ENCODE measurements at places on chromosomes 7 and 10. TPM values are rescaled to one million over a fixed set of nuclear protein-coding genes. Genes with fewer than 3 reads are reported as not detected.

The DLX6 gene
- total RNA-seq, result 10.1 TPM

- H3K36me3 ChIP-seq, result no peaks in the 10 kb centered on the region
- DNase-seq, result no peak
- no peaks in the 10 kb centered on the region for H3K4me1 ChIP-seq
- no peak overlapping the region for H3K4me3 ChIP-seq
- no peak overlapping the region for H3K27ac ChIP-seq
Measured at GRCh38 chr7:95440394-95441038, 5.7 kb upstream of the PON2 start.

DNA sequence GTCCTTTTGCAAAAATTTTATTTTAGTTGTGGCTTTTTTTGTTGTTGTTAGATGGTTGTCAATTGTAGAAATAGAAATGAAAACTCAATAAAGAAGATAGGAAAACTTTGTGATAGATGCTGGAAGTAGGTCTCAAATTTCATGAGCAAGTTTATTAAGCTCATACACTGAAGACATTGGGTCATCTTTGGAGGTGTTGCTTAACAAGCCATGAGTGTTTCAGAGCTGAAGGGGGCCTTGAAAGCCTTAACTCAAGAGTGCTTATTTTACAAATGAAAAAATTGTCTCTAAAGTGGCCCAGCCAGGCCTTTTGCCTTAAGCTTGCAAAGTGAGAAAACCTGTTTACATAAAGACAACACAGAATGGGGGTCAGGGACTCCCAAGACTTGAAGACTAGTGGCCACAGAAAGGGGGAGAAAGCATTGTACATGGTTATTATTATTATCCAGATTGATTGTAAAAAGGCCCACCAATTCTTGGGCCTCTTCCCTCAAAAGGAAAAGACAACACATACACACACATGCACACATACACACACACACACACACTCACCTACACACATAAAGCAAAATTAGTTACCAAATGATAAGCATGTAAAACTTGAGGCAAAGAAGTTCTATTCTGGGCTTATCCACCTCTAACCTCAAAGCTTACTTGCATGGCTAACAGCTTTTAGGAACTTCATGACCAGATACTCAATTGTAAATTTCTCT lies 49.7 kb upstream of the GLCCI1 start:
- no peak overlapping the region for H3K27ac ChIP-seq
- H3K36me3 ChIP-seq, result no peaks in the 10 kb centered on the region
- H3K27me3 ChIP-seq, result no peaks in the 10 kb centered on the region
- no peak overlapping the region for H3K4me3 ChIP-seq
- H3K4me1 ChIP-seq, result no peaks in the 10 kb centered on the region
- no peak for DNase-seq

DNA sequence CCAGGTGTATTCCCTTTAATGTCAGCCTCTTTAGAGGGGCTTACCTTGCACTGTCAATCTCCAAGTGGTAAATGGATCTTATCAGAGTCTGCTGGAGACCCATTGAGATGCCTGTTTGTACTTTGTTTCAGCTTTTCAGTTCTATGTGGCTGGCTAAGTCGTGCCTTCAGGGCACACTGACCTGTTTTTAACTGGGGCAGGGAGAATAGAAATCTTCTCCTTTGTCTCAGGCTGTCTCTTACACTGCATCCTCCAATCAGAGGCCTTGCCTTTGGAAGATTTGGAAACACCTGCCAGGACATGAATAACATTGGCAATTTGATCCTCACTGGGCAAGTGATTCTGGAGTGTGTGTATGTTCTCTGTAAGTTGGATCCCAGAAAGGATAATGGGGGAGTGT lies 65.0 kb downstream of the POU6F2 start:
- H3K27me3 ChIP-seq, result no peaks in the 10 kb centered on the region
- H3K27ac ChIP-seq, result no peak overlapping the region
- H3K4me3 ChIP-seq, result no peak overlapping the region
- H3K36me3 ChIP-seq, result no peaks in the 10 kb centered on the region

DNA sequence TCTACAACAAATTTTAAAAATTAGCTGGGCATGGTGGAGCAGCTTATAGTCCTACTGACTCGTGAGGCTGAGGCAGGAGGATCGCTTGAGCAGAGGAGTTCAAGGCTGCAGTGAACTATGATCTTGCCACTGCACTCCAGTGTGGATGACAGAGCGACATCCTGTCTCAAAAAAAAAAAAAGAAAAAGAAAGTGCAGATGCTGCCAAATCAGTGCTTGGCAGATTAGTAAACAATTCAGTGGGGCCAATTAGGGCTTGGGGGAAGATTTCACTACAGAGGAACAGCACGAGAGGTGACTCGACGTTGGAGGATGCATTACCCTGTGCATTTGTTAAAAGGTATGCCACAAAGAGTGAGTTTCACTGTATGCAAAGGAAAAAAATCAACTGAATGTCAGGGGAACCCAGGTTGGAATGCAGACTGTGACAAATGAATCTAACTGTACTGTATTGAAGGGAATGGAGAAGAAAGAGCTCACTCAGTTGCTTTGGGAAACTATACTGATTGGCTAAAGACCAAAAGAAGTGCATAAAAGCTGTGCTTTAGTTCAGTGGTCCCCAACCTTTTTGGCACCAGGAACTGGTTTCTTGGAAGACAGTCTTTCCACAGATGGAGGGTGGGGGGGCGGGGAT lies 31.6 kb downstream of the GARIN1A start:
- H3K4me3 ChIP-seq, result no peak overlapping the region
- no peak for DNase-seq
- H3K36me3 ChIP-seq, result no peaks in the 10 kb centered on the region

DNA sequence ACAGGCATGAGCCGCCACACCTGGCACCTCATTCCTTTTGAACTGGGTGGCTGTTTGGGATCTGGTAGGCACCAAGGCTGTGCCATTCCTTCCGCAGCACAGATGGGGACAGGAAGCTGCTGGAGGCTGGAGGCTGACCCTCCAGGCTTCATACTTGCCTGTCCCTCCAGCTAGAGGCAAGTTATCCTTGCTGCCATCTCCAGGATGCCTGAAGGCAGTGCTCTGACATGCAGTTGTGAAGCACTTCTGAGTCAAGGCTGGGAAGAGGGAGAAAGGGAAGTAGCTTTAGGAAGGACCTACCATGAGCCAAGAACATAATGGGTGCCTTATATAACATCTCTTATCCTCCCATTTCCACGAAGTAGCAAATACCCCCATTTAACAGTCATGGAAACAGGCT lies 9.5 kb downstream of the MARVELD1 start:
- no peaks in the 10 kb centered on the region for H3K36me3 ChIP-seq
- DNase-seq, result no peak
- no peak overlapping the region for H3K27ac ChIP-seq

DNA sequence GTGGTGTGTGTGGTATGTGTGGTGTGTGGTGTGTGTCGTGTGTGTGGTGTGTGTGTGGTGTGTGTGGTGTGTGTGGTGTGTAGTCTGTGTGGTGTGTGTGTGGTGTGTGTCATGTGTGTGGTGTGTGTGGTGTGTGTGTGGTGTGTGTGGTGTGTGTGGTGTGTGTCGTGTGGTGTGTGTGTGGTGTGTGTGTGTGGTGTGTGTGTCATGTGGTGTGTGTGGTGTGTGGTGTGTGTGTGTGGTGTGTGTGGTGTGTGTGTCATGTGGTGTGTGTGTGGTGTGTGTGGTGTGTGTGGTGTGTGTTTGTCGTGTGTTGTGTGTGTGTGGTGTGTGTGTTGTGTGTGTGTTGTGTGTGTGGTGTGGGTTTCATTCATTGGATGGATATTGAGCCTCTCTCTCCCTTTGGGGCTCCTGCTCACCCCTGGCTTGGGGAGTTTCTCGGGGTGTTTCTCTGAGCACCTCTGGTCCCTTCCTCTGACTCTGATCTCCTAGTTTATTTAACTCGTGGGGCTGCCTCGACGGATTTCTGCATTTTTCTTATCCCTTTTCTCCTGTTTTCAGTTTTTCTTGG lies 145.8 kb downstream of the DNAJB6 start:
- H3K27ac ChIP-seq, result no peak overlapping the region
- no peak overlapping the region for H3K4me3 ChIP-seq
- no peak for DNase-seq
- H3K27me3 ChIP-seq, result no peaks in the 10 kb centered on the region
- no peaks in the 10 kb centered on the region for H3K4me1 ChIP-seq

DNA sequence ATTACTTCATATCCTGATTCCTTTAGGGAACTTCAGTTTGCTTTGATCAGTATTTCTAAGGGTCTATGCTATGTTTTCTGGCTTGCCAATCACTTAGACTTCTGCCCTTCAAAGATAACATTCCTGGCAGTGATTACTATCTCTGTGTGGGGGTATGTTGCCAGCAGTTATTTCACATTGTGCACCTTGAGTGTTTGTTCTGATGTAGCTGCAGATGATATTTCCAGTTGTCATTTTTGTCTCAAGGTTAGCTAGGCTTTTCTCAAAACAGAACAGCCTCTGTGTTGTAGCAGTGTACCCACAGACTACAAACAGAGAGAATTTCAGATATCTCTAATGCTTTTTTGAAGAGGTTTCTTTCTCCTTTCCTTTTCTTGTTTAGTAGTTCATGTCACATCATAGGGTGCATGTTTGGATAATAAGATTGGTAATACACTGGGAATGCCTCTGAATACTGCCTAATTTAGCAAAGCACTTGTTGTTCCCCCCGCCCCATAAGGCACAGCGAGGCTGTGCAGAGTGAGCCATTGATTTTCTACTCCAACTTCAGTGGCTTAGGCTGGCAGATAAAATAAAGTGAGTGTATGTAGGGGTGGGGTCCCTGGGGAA lies 134.7 kb upstream of the AGR3 start:
- DNase-seq, result no peak
- no peak overlapping the region for H3K4me3 ChIP-seq
- no peaks in the 10 kb centered on the region for H3K4me1 ChIP-seq

GRCh38 chr7:78223598-78223997 lies 425.0 kb downstream of the PHTF2 start:
- H3K27ac ChIP-seq, result no peak overlapping the region
- no peak overlapping the region for H3K4me3 ChIP-seq
- DNase-seq, result no peak
- H3K27me3 ChIP-seq, result no peaks in the 10 kb centered on the region

GRCh38 chr7:124460555-124460954 lies 305.0 kb downstream of the GPR37 start:
- DNase-seq, result no peak
- no peak overlapping the region for H3K27ac ChIP-seq
- H3K27me3 ChIP-seq, result no peaks in the 10 kb centered on the region
- no peaks in the 10 kb centered on the region for H3K36me3 ChIP-seq
- H3K4me1 ChIP-seq, result no peaks in the 10 kb centered on the region

Measured in testis (tissue), 5 donors.